ENCODE measurements at places on chromosomes 5 and 9.

DNA sequence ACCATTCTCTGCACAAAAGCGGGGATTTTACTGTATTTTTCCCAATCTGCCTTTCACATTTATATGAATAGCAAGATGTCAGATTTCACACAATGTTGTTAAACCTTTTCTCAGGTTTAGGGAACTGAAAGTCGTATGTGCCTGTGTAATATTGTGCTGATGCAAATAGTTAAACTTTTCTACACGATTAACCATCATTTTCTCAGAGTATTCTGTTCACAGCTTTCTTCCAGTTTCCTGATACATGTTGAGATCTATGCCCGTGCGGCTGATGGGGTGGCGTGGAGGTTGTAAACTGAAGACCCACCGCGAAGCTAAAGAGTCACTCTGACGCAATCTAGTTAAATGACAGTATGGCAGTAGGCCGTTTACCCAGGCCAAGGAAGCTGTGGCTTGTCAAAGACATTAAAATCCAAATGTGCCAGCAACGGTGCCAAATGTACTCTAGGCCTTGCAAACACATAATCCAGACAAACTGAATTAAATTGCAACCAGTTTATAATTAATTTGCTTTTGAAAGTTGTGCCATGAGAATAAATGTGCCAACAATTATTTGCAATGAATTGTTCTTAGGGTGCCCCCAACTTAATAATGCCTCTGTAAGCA is 145.7 kb downstream of the EBF1 start:
- no peak for DNase-seq

DNA sequence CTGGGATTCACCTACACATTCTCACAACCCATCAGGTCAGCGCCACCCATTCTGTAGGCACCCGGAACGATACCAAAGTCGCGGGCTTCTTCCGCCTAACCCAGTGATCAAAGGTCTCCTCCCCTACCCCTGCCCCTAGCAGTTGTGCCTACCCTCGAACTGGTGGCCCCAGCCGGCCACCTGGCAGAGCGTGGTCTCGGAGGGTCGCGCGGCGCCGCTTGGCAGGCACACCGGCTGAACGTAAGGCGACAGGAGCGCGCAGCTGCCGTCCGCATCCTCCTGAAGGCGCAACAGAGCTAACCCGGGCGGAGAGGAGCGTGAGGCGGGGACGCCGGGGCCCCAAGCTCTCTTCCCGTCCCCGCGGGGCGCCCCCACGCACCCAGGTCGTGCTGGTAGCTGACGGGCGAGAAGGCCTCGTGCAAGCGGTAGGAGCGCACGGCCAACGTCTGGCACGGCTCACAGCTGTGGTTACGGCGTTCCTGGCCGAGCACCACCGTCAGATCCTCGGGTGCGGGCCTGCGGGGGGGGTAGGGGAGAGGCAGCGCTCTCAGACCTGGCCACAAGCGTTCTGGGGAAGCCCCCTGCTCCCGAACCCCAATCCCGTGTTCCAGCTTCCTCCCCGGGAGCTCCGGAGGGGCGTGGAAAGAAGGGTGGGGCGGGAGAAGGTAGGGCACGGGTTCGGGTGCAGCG is 2.8 kb upstream of the PFN3 start:
- peak; percentile 46 for DNase-seq

- DNase-seq, result no peak
These were observed 25.8 kb upstream of the SREK1 start for GRCh38 chr5:66118304-66118703.

DNA sequence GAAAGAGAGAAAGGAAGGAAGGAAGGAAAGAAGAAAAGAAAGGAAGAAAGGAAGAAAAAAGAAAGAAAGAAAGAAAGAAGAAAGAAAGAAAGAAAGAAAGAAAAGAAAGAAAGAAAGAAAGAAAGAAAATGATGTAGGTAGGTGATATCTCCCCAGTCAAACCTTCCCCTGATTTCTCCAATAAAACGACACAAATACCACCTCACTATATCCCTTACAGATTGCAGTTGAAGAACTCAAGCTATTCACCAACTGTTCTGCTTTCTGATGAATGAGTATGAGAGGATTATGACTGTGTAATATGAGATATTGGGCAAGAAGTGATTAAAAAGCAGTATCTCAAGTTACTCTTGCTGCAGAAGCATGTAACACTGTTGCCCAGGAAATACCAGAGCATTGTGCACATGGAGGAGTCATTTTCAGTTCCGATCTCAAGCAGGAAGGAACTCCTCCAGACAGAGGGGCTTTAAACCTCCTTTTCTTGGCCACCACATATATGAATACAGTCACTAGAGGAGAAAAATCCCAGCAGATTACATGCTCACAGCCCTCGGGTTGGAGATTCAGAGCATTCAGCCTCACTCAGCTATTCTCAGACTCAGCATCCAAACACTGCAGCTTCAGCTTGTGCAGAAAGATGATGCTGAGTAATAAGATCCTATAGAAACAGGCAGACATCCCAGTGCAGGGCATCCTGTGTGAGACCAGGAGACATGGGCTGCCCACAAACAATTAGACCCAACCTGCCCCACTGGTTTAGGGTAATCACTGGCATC is 61.4 kb downstream of the UGCG start:
- DNase-seq, result no peak

- no peak for DNase-seq
These were observed 294.0 kb downstream of the YTHDC2 start for GRCh38 chr5:113807427-113807991.

DNA sequence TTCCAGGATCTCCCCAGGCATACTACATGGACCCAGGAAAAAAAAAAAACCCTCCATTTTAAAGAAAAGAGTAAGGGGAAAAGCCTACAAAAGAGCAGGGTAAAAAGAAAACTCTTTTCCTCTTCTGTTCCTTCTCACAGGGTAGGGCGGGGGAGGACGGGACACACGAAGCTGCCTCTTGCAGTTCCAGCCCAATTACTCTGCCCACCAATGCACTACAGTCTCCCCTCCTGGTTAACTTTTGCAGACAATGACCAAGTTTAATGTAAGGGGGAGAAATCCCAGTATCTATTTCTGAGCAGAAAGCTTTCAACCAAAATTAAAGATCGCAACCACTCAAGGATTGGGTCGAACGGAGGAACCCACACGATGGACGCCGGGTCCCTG is 1.3 kb downstream of the BRD3 start:
- no peak for DNase-seq

DNA sequence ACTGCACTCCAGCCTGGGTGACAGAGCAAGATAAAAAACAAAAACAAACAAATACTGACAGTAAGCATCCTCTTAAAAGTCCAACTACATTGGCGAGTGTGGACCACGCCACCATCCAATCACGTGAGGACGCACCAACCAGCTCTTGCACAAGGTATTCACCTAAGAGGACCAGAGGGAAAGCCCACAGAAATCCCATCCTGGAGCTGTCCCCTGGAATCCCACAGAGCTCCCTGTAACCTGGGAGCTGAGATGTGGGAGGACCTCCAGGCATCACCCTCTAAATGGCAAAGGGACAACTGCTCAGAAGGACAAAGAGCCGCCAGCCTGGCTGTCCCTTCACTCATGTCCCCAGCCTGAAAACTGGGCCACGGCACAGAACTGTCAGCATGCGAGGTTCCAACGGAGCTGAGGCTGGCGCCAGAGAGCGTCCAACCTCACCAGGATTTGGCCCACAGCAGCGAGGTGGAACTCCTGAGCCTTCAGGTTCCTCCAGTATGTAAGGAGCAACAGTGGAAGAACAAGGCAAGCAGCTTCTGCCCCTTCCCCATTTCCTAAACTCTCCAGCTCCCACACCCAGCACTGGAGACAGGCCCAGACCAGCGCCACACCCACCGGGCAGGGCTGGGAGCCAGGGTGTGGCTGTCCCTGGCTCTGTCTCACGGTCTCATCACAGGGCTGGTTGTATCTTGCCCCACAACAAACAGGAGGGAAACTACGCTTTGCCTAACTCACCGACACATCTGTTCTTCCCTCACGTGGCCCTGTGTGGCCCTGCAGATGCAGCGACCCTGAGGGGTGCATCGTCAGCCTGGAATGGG is 15.2 kb downstream of the IPPK start:
- DNase-seq, result no peak

DNA sequence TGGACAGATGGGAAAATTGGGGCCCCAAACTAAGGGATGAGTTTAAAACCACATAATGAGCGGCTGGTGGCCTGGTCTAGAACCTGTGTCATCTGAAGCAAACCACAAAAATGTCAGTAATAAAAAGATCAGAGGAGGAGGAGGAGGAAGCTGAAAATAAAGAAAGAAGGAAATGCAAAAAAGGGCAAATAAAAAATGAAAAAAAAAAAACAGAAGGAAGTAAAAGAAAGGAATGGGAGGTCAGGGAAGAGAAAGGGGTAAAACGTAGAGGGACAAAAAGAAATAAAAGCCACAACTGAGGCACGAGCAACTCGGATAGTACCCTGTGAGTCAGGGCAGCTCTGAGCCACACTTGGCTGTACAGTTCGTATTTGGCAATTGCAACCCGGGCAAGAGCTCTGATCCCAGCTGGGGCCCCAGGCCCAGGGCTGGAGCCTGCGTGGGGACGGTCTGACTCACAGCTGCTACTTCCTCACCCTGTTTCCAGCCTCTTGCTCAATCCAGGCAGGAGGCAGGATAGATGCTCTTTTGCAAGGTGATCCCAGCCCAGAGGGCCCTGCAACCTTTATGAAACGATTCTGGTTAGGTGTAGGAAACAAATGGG is 137.9 kb upstream of the TRIM32 start:
- DNase-seq, result no peak

DNA sequence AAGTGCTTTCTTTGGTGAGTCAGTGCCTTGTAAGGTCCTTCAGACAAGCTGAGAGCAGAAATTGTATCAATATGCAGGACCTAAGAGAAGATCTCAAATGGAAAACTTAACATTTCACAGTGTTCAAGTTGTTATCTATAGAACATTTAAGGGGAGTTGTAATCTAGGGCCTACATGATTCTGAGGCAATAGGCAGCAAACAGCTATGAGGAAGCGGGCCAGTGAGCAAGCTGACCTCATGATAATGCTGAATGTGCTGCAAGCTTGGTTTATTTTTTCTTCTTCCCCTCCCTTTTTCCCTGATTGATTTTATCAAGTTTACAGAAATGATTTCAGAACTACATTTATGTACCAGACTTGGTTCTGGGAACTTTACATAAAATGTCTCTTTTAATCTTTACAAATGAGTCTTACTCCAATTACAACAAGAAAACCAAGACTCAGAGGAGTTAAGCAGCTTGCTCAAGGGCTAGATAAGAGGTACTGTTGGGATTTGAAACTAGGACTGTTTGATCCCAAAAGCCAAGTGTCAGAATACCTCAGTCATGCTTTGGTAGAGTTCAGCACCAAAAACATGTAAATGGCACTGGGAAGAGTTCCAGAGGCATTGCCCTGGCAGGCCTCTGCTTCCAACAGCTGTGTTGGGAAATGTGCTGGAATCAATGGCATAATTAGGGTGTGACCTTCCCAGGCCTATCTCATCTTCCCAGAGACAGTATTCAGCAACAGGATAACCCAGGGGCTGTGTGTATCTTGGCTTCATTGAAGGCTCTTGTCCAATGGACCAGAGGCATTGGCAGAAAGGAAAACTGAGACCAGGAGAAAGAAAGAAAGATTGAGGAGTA is 130.1 kb downstream of the LRRC70 start:
- no peak for DNase-seq

DNA sequence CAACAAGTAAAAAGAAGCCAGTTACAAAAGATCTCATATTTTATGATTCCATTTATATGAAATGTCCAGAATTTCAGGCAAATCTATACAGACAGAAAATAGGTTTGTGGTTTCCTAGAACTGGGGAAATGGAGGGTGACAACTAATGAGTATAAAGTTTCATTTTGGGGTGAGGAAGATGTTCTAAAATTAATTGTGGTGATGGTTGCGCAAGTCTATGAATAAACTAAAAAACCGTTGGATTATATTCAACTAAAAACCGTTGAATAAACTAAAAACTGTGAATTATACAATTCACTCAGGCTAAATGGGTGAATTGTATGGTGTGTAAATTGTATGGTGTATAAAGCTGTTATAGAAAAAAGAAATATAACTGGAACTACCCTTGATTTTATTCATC is 47.6 kb downstream of the ADAMTS6 start:
- DNase-seq, result no peak

GRCh38 chr5:58599217-58599616 is 16.3 kb downstream of the RAB3C start:
- DNase-seq, result no peak

Measured in NCI-H2081 (cell line).